ENCODE measurements at places on chromosomes 16 and 17. TPM values are rescaled to one million over a fixed set of nuclear protein-coding genes. Genes with fewer than 3 reads are reported as not detected.
A peak's percentile ranks its signal among the peaks of the same experiment; 100 is the strongest.

DNA sequence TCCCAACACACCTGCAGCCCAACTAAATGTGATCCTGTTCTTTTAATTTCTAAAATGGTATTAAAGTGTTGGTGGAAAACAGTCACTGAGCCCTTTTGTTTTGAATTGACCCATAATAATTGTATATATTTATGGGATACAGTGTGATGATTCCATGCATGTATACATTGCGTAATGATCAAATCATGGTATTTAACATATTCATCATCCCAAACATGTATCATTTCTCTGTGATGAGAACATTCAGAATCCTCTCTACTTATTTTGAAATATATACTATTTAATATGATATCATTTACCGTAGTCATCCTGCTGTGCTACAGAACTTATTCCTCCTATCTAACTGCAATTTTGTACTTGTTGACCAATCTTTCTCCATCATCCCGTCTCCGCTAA lies 14.0 kb upstream of the MYH10 start:
- no peak for DNase-seq

GRCh38 chr17:75917141-75917916 lies 12.6 kb upstream of the MRPL38 start:
- DNase-seq, result no peak

DNA sequence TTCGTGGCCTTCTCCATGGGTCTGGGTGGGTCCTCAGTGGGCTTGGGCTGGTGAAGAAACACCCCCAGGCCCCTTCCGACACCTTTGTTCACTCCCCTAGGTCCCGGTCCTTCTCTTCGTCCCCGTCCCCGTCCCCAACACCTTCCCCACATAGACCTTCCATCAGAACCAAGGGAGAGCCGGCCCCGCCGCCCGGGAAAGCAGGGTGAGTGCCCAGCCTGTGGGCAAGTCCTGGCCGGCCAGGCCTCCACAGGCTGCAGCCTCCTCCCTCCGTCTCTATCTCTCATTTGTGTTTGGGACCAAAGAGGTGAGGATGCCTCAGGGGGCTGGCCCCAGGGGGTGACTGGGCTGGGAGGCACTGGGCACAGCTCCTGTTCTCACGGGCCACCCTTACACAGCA lies 14.5 kb upstream of the IL17C start:
- DNase-seq, result no peak

DNA sequence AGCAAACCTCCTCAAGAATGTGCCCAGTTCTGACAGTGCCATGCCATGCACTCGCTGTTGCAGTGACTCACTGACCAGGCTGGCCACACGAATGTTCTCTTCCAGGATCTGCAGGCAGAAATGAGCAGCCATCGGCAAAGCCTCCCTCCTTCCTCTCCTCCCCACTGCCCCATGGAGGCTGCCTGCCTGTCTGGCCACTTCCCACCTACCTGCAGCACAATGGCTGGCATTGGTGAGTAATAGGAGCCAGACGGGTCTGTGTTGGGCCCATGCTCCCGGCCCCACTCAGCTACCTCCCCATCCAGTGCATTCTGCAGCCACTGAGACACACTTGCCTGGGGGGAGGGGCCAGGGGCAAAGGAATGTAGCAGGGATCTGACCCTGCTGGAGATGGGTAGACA lies 2.8 kb upstream of the MATCAP1 start:
- DNase-seq, result no peak

- no peak for DNase-seq
These were observed 28.2 kb upstream of the ZC3H18 start for GRCh38 chr16:88541831-88542616.

TBC1D3E gene
- 11.5 TPM for total RNA-seq

GRCh38 chr17:62032480-62032879 lies 32.6 kb downstream of the MED13 start:
- no peak for DNase-seq

PDIA2 gene
- not detected for total RNA-seq

DNA sequence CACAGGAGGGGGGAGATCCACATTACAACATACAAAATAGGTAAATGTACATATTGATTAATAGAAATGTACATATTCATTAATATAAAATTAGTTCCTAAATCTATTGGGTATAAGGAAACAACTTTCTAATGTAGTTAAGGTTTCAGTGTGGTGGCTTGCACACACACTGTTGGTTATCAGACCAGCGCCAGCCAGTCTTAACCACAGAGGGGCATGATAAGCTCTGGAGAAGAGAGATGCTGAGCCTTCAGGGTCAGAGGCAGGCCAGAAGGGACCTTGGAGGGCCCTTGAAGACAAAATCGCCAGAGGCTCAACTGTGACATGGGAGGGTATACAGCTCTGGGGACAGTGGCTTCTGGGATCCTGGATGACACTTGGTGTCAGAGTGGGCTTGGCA lies 10.9 kb upstream of the ZFP90 start:
- no peak for DNase-seq

GDPD3 gene
- total RNA-seq, result 9.1 TPM

DNA sequence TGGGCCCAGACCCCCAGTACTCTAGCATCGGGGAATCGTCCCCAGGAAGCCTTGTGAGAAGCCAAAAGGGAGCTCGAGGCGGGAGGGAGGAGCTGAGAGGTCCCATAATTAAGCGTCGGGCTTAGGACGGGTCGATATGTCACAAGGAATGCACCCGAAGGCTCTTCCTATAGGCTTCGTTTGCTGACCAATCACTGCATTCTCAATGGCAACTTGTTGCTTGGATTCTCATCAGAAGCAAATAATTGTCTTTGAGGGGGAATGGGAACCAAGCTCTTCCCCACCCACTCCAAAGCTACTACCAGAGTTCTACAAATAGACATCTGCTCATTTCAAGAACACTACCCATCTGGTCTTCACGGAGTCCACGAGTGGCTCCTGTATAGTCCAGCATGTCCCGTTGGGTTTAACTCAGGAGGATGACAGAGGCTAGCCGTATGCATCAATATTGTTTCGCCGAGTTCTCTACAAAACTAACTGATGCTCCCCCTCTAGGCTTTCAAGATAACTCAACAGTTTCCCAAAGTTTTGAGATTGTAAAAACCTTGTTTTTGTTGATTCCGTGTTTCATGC lies 628 bp upstream of the BLMH start:
- no peak for DNase-seq

DNA sequence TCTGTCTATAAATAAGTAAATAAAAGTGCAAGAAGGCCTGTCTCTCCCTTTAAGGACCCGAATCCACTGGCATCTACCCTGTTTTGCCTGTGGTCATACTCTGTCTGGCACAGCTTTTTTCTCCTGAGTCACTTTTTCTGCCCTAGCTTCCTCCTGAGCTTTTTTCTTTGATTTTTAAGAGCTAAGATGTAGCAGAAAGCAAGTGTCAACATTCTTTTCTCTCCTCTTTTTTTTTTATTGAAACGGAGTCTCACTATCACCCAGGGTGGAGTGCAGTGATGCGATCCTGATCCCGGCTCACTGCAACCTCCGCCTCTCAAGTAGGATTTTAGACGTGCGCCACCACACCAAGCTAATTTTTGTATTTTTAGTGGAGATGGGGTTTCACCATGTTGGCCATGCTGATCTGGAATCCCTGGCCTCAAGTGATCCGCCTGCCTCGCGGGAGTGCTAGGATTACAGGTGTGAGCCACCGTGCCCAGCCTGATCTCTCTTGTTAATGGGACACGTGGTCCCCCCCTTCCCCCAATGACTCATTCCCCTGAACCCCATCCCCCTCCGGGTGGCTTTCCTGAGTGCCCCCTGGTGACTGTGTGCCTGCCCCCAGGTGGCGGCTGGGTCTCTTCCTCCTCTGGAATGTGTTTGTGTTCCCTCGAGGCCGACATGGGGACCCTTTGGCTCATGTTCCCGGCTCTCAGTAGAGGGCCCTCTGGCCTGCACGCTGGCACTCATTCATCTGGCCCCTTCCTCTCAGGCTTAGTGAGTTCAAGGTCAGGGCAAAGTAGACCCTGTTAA lies 14.2 kb downstream of the C16orf90 start:
- no peak for DNase-seq

CLEC3A gene
- total RNA-seq, result not detected

- DNase-seq, result no peak
These were observed 4.0 kb downstream of the NHERF1 start for GRCh38 chr17:74752415-74752814.

DNA sequence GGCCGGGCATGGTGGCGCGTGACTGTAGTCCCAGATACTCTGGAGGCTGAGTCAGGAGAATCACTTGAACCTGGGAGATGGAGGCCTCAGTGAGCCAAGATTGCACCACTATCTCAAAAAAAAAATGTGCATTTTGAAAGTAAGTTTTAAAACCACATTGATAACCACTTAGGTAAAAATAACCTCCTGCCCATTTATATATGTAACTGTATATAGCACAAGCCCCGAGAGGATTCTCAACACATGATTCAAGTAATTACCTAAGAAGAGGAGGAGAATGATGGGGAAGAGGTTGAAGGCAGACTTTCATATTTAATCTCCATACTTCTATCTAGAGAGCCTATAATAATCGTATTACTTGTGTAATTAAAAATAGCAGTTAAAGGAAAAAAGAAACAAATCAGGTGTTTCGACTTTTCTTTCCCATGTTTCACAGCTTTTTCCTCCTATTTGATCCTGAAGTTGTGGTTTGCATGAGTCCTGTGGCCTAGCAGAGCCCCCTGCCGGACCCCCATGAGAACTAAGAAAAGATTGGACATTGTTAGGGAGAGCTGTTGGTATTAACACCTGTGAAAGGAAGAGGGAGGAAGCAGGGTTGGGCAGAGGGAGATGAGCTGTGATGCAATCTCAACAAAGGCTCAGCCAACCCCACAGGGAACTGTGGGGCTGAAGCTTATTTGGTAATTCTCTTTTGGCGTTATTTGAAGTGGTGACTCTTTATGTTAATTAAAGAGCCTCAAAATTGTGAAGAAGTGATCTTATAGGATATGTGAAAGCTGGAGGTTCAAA lies 22.1 kb downstream of the PMFBP1 start:
- DNase-seq, result no peak

SLC12A3 gene
- not detected for total RNA-seq

- DNase-seq, result no peak
These were observed 382.4 kb upstream of the XYLT1 start for GRCh38 chr16:17852977-17853702.

- DNase-seq, result no peak
These were observed 8.1 kb upstream of the EPX start for GRCh38 chr17:58184308-58184985.

DNA sequence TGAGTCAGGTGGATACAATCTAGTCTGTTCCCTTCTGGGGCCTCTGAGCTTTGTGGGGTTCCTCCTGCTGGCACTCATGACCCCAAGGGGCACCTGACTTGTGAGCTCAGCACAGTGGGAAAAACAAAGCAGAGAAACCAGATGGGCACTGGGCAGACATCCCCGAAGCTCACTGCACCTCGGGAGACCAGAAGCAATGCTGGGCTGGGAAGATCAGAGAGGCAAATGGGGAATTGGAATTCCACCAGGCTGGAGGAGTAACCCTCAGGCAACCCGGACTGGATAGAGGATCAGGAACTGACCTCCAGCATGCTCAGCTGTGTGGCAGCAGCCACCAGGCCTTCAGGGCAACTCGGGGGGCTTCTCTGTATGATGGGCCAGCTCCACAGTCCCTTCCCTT lies 50.3 kb downstream of the ABCC12 start:
- no peak for DNase-seq

- DNase-seq, result no peak
These were observed 2.0 kb downstream of the GRIN2A start for GRCh38 chr16:10180042-10180770.

- peak; percentile 79 for DNase-seq
These were observed 1.1 kb upstream of the ADCY7 start for GRCh38 chr16:50265260-50265659.

PDILT gene
- not detected for total RNA-seq

CRYM gene
- not detected for total RNA-seq

- no peak for DNase-seq
These were observed 12.3 kb upstream of the SLC38A8 start for GRCh38 chr16:84054916-84055315.

DNA sequence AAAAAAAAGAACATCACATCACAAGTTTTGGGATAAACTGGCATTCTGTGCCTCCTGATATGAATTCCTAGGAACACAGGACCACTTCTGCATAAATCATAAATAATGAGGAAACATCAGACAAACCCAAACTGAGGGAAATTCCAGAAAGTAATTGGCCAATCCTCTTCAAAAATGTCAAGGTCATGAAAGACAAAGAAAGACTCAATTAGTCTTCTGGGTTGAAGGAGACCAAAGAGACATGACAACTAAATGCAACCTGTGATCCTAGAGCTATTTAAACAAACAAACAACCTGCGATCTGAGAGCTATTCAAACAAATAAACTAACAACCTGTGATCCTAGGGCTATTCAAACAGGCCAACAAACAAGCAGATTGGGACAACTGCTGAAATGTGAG lies 144.3 kb downstream of the VPS53 start:
- DNase-seq, result no peak

RNF157 gene
- total RNA-seq, result 9.1 TPM

LGALS9 gene
- total RNA-seq, result 83.4 TPM

GRCh38 chr16:35510701-35511100 lies 2051.3 kb downstream of the TP53TG3F start:
- DNase-seq, result no peak

KDM6B gene
- 165 TPM for total RNA-seq

DNA sequence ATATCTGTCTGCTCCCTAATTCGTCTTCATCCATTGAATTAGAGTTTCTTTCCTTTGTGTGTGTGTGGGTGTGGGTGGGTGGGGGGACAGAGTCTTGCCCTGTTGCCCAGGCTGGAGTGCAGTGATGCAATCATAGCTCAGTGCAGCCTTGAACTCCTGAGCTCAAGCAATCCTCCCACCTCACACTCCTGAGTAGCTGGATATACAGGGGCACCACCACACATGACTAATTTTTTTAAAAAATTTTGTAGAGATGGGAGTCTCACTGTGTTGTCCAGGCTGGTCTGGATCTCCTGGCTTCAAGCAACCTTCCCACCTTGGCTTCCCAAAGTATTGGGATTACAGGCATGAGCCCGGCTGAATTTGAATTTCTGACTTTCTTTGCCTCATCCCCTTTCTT lies 34.5 kb upstream of the MED13 start:
- DNase-seq, result no peak

GRCh38 chr16:1761751-1762150 lies 9.6 kb downstream of the NME3 start:
- no peak for DNase-seq

DNA sequence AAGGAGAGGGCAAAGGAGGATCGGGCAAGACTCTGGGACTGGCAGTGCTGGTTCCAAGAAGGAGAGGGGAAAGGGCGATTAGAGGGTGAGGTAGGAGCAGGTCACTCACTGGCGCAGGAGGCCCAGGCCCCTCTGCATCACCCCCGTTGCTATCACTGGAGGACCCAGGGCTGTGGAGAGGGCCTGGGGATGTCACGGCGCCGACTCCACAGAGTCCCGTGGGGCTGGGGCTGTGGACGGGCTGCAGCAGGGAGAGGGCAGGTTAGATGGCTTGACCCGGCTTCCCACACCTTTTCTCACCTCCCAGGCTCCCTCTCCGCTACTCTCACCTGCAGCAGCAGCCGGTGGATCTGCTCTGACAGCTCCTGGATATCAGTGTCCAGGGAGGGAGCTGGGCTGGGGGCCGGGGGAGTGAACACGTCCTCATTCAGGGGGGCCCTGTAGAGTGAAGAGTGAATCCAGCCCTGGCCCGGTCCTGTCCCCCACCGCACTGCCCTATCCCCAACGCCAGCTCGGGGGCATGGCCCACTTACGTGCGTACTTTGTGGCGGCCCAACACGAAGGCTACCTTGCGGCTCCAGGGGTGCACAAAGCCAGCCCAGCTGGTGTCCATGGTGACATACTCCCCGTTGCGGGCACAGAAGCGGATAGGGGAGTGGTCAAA lies 4.9 kb downstream of the PER1 start:
- DNase-seq, result no peak

OR1A1 gene
- not detected for total RNA-seq

SLC6A2 gene
- not detected for total RNA-seq

- DNase-seq, result no peak
These were observed 32.5 kb downstream of the MEAK7 start for GRCh38 chr16:84471966-84472365.

MYO15A gene
- total RNA-seq, result 2.0 TPM

Data from natural killer cell (primary cell).